Left lung (tissue), 14 donors: ENCODE measurements at places on chromosomes 16 and 17.

GRCh38 chr17:67779098-67779672 lies 46.1 kb upstream of the BPTF start:
- no peaks in the 10 kb centered on the region for H3K4me1 ChIP-seq
- H3K36me3 ChIP-seq: no peaks in the 10 kb centered on the region
- H3K27ac ChIP-seq: no peak overlapping the region
- no peak for DNase-seq
- no peaks in the 10 kb centered on the region for H3K27me3 ChIP-seq

DNA sequence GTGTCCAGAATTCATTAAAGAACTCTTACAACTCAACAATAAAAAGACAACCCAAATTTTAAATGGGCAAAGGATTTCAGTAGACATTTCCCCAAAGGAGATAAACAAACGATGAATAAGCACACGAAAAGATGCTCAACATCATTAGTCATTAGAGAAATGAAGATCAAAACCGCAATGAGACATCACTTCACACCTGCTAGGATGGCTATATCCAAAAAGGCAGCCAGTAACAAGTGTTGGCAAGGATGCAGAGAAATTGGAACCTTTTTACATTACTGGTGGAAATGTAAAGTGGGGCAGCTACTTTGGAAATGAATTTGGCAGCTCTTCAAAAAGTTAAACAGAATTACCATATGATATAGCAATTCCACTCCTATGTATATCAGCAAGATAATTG lies 42.0 kb downstream of the PITPNM3 start:
- H3K27ac ChIP-seq: no peak overlapping the region
- no peaks in the 10 kb centered on the region for H3K27me3 ChIP-seq
- no peak for DNase-seq
- no peaks in the 10 kb centered on the region for H3K4me1 ChIP-seq
- H3K36me3 ChIP-seq: no peaks in the 10 kb centered on the region

DNA sequence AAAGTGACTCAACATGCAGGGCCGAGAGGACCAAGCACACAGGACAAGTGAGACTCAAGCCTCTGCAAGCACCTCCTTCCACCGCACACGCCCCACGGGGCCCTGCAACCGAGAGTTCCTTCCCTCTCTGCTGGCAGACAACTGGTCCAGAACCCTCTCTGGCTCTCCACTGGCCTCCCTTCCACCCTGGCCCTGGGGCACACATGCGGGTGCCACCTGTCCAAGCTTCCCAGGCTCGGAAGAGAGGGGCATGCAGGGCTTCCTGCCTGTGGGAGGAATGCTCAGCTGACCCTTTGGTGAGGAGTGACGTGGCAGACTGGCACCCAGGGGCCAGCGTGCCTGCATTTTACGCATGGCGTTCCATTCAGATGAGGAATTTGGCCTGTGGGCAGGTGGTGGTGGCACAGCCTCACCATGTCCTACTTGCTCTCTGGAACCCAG lies 59.8 kb downstream of the PIPOX start:
- no peaks in the 10 kb centered on the region for H3K27me3 ChIP-seq
- H3K36me3 ChIP-seq: peaks cover 96% of the 10 kb centered on the region
- no peaks in the 10 kb centered on the region for H3K4me1 ChIP-seq

GRCh38 chr17:76957678-76958464 lies 89.7 kb downstream of the MGAT5B start:
- no peak overlapping the region for H3K27ac ChIP-seq
- H3K36me3 ChIP-seq: no peaks in the 10 kb centered on the region
- DNase-seq: no peak
- H3K4me3 ChIP-seq: no peak overlapping the region

DNA sequence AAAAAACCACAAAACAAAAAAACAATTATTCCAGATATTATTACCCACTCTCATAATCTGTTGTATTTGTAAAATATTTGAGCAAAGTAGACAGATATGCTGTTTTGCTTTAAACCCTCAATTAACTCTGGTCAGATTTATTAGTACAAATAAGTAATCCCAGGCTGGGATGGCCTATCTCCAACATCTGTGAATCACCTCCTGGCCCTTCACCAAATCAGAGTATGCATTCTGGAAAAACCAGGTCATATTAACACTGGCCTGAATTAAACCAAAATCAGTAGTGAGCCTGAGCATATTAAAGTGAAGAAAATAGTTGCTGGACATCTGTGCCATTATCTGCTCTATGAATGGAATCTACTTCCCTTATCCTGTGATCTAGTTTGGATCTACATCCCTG lies 41.0 kb downstream of the STAT3 start:
- no peaks in the 10 kb centered on the region for H3K27me3 ChIP-seq
- H3K36me3 ChIP-seq: peaks cover 58% of the 10 kb centered on the region
- H3K4me3 ChIP-seq: no peak overlapping the region
- peak overlapping the region; percentile 29 for H3K27ac ChIP-seq
- H3K4me1 ChIP-seq: peaks cover 62% of the 10 kb centered on the region
- DNase-seq: peak; percentile 46
